ENCODE measurements at places on chromosomes 4 and X.

GRCh38 chrX:40132751-40133150 lies 35.0 kb upstream of the BCOR start:
- peak; percentile 70 for DNase-seq

DNA sequence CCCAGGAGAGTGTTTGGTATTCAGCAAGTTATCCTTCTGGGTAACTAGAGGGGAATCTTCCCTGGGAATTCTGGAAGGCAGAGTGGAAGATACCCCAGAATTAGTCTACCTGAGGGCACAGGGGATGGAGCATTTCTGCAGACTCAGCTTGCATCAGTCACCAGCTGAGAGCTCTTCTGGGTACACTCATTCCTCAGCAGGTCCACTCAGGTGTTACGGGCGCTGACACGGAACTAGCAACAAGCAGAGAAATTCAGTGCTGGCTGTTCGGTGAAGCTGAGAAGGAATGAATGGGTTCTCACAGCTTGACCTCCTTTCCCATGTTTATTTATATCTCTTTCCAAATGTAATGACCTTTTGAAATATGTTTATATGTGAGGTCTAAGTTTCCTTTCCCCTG lies 106.0 kb upstream of the PNPLA4 start:
- DNase-seq, result no peak

- DNase-seq, result peak; percentile 64
These were observed 177.4 kb upstream of the SCML1 start for GRCh38 chrX:17559728-17560379.

GRCh38 chrX:118702741-118703140 lies 24.7 kb upstream of the IL13RA1 start:
- DNase-seq, result no peak

- no peak for DNase-seq
These were observed 9.1 kb downstream of the SYN1 start for GRCh38 chrX:47610511-47610910.

GRCh38 chr4:16764622-16765021 lies 133.8 kb downstream of the LDB2 start:
- no peak for DNase-seq

GRCh38 chrX:54042609-54043021 lies 1.7 kb downstream of the PHF8 start:
- peak; percentile 25 for DNase-seq

DNA sequence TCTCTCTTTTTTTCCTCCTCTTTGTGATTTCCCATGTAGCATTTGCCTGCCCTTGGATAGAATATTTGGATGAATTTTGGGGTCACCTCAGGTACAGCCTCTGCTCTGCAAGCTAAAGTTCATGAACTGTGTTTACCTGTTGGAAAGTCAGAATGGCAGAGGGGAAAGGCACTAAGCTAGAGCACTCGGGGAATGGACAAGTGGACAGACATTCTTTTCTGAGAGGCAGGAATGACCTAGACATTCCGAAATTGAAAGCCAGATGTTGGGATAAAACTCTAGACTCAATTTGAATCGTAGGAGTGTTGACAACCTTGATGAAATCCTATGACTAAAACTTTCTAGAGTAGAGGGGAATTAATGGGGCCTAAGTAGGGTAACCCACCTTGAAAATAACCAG lies 56.1 kb downstream of the LUZP4 start:
- DNase-seq, result no peak

- DNase-seq, result no peak
These were observed 616.7 kb downstream of the RAPGEF2 start for GRCh38 chr4:159719531-159719930.

GRCh38 chr4:1058198-1058996 lies 47.0 kb downstream of the FGFRL1 start:
- no peak for DNase-seq

DNA sequence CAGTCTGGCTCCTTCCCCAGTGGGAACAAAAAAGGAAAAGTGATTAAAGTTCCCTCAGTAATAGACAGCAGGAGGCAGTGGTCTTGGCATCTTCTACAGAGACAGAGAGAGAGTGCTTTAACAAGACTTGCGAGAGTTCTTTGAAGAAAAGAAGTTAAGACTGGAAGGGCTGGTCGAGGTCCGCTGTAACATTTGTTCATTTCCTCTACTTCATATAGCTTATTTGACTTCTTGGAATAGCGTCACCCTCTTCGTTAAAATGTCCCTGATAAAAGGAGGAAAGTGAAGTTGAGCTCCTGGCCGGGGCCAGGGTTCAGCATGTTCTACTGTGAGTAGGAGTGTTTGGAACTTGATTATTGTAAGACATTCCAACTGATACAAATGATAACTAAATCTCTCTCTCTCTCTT lies 179.8 kb downstream of the SLIT2 start:
- DNase-seq, result no peak

DNA sequence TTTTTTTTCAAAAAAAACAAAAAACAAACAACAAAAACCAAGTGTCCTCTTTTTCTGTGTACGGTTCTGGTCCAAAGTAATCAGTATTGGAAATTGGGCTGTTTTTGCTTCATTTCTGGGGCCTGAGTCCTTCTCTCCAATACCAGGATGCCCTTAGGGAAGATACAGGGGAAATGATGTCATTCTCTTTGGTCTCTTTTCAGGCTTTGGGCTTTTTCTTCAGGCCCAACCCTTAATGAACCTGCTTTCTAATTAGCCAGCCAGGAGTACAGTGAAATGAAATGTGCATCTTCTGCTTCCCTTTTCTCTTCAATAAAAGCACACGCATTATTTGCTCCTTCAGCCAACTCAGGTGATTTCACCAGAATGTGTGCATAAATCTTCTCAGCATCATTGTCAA lies 52.6 kb upstream of the RBPJ start:
- DNase-seq, result no peak

- no peak for DNase-seq
These were observed 176.9 kb downstream of the AASDH start for GRCh38 chr4:56210397-56210796.

GRCh38 chr4:3388471-3389232 lies 53.1 kb upstream of the HGFAC start:
- DNase-seq, result peak; percentile 74

- no peak for DNase-seq
These were observed 37.7 kb downstream of the SOX3 start for GRCh38 chrX:140467211-140467610.

GRCh38 chr4:77820649-77821561 lies 1.7 kb upstream of the CNOT6L start:
- no peak for DNase-seq

GRCh38 chrX:106891762-106892460 lies 11.2 kb downstream of the RIPPLY1 start:
- DNase-seq, result no peak

GRCh38 chr4:95761426-95761825 lies 78.5 kb upstream of the PDHA2 start:
- no peak for DNase-seq

- no peak for DNase-seq
These were observed 323.2 kb downstream of the DHRSX start for GRCh38 chrX:2177541-2177940.

- no peak for DNase-seq
These were observed 39.7 kb downstream of the REPS2 start for GRCh38 chrX:16986169-16986568.

- DNase-seq, result no peak
These were observed 55.9 kb upstream of the IL15 start for GRCh38 chr4:141580523-141580922.

- DNase-seq, result no peak
These were observed 432.0 kb downstream of the GLUD2 start for GRCh38 chrX:121479406-121479805.

DNA sequence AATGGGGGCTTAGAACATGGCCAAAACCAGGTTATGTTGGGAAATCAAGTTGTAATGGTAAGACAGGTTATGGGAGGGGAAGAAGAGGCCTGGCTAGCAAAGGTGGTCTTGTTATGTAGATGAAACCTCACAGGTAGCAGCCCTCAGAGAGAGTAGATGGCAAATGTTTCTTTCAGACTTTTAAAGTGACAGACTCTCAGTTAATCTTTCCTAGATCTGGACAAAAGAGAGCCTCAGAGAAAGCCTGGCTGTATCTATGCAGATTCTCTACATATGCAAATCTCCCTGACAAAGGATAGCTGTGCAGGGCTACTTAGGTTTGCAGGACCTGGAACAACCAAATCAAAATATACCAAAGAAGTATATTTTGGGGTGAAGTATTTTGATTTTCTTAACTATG lies 284.1 kb upstream of the AMOT start:
- DNase-seq, result no peak

DNA sequence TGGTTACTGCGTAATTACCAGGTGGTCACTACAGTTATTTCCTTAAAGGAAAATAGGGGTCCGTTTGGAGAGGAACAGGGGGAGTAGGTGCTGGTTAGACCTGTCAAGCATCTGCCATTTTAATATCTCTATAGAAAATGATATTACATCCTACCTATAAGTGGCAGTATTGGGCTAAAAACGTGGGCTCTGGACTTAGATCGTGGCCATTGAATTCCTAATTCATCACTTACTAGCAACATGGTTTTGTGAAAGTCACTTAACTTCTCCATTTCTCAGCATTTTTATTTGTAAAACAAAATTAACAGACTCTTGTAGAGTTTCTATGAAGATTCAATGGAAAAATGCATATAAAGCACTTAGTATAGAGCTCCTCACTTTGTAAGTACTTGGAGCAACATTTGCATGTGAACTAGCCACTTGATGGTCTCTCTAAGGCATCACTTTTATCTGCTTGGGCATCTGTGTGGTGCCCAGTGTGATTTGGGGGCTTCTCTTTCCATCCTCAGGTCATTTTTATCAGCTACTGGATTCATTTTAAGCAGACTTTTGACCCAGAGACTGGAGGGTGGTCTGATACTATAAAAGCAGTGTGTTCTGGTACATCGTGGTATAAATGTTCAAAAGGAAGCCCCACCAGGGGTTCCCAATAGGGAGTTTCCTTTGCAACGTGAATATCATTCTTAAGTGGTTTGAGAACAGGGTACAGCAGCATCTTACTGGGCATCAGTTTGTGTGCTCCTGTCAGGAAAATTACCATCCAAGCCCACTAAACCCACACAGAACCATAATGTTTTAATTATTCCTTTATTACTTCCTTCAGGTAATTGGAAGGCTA lies 42.7 kb upstream of the RASSF6 start:
- DNase-seq, result no peak

DNA sequence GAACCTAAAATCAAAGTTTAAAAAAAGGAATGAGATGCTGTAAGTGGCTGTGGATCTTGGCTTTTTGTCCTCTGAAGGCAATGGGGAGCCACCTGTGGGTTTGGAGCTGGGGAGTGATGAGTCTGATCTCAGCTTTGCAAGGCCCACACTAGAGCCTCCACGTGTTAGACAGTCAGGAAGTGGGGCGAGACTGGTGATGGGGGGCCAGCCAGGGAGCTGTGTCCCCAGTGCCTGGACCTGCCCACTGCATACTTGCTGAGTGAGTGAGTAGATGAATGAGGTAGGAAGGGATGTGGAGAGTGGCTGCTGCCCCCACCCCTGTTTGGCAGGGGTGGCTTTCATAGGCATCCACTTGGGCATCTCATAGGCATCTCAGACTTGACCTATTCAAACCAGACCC lies 84.0 kb downstream of the NHSL2 start:
- no peak for DNase-seq

- DNase-seq, result no peak
These were observed 56.4 kb downstream of the FAM53A start for GRCh38 chr4:1627417-1628313.

DNA sequence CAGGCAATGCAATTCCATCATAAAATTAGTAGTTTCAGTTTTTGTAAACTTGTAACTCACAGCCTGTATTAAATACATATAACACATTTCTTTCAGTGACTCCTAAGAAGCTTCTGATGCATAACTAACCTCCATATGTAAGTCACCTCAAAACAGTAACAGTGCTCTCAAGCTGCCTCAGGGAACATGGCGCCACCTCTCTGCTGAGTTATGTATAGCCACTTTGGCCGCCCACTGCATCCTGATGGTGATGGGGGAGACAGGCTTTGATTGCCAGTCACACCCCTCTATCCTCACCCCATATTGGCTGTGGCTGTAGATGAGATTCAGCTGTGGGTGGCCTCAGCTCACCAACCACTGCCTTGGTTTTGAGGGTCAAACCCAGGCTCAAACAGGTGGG lies 54.3 kb downstream of the LRBA start:
- DNase-seq, result no peak

- DNase-seq, result no peak
These were observed 36.6 kb downstream of the HELT start for GRCh38 chr4:185054886-185055285.

- DNase-seq, result no peak
These were observed 304.6 kb downstream of the ARAP2 start for GRCh38 chr4:35939751-35940150.

- no peak for DNase-seq
These were observed 74.2 kb upstream of the CT45A1 start for GRCh38 chrX:135639066-135639780.

DNA sequence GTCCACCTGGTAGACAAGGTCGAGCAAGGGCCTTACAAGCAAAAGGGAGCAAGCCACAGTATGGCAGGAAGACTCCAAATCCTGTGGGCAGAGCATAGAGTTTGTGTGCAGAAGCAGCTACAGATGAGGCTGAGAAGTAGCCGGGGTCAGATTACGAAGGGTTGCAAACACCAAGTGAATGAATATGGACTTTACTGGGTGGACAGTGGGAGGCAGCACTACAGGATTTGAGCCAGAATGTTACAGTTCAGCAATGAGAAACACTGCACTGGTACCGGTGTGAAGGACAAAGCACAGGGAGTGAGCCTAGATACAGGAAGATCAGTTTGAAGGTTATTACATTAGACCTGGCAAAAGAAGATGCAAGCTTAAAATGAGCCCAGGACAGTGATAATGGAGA lies 46.1 kb upstream of the HOPX start:
- no peak for DNase-seq

DNA sequence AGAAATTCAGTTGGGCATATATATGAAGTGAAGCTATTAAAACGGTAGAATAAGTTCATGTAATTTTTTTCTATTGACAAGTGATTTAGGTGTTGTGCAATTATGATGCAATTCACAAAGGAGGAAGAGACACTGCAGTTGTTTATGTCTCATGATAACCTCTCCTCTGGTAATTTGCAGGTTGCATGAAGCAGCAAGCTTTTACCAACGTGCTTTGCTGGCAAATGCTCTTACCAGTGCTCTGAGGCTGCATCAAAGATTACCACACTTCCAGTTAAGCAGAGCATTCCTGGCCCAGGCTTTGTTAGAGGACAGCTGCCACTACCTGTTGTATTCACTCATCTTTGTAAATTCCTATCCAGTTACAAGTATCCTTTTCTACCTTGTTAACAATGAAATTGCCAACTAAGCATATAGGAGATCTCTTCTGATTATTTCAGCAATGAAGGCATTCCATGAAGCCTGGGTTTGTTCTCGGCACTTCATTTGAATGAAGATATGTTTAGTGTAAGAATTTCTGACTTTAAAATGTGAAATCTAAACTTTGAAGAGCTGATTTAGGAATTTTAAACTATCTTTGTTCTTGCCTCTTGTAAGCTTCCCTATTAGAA lies 3.9 kb downstream of the TMEM33 start:
- no peak for DNase-seq

- DNase-seq, result no peak
These were observed 19.0 kb downstream of the FAM47E start for GRCh38 chr4:76270244-76271175.

Data from GM04504 (cell line).